CD4-positive, alpha-beta memory T cell (primary cell): ENCODE measurements at places on chromosomes 4 and X.

DNA sequence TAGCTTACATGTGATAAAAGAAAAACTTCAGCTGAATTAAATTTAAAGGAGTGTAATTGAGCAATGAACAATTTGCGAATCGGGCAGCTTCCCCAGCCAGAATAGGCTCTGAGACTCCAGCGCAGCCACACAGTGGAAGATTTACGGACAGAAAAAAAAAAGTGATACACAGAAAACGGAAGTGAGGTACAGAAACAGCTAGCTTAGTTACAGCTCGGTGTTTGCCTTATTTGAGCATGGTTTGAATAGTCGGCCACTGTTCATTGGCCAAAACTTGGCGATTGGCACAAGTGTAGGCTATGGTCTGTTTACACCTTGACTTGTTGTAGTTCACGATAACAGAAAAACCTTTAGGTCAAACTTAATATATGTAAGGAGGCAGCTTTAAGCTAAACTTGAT, 16.7 kb upstream of the SUPT20HL1 start:
- DNase-seq: no peak

- no peak for DNase-seq
Observed at GRCh38 chr4:150572704-150573504, 9.0 kb upstream of the MAB21L2 start.

- DNase-seq: peak; percentile 72
Observed at GRCh38 chr4:153426207-153426885, 39.8 kb upstream of the TMEM131L start.

GRCh38 chrX:19723427-19723826, 164.0 kb downstream of the SH3KBP1 start:
- no peak for DNase-seq

DNA sequence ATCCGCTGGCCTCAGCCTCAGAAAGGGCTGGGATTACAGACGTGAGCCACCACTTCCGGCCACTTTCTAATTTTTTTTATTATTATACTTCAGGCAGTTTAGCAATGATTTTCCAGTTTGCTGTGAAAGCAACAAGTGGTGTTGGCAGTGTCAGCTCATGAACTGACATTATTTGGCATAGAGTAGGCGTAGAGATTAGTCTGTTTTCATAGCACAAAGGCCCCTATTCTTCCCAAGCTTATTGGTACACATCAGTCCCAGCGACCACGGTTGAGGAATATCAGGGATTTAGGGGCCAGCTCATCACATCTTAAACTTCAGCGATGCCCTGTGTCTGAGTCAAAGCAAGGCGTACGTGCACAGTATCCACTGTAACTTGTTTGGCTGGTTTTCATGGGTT, 53.0 kb upstream of the RASSF6 start:
- DNase-seq: no peak

GRCh38 chr4:82688091-82688795, 110.4 kb downstream of the SCD5 start:
- DNase-seq: no peak

- DNase-seq: no peak
Observed at GRCh38 chr4:182451441-182451840, 208.2 kb downstream of the TENM3 start.

- no peak for DNase-seq
Observed at GRCh38 chrX:94758130-94758529, 1084.1 kb downstream of the FAM133A start.

DNA sequence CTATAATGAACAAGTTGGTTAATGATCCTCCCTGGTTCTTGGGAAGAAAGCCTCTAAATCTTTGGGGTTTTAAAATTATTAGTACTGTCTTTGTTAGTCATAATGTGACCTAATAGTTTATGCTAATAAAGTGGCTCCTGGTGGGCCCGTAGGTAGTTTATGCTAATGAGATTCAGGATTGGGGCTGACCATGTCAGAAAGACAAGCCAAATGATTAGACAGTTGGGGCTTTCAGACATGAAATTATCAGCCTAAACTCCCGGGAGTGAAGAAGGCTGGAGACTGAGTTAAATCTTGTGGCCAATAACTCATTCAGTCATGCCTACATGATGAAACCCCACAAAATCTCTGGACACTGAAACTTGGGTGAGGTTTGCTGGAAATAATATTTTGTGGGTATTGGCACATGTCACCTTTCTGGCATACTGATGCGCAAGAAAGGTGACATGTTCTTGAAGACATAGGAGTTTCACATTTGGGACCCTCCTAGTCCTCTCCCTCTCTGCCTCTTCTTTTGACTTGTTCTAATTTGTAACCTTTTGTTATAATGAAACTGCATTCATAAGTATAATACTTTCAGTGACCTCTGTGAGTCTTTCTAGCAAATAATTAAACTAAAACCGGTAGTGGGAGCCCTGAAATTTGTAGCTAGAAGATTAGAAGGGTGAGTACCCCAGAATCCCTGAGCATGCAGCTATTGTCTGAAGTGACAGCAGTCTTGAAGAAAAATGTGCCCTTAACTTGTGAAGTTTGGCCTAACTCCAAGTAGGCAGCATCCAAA, 196.8 kb upstream of the FSTL5 start:
- no peak for DNase-seq

DNA sequence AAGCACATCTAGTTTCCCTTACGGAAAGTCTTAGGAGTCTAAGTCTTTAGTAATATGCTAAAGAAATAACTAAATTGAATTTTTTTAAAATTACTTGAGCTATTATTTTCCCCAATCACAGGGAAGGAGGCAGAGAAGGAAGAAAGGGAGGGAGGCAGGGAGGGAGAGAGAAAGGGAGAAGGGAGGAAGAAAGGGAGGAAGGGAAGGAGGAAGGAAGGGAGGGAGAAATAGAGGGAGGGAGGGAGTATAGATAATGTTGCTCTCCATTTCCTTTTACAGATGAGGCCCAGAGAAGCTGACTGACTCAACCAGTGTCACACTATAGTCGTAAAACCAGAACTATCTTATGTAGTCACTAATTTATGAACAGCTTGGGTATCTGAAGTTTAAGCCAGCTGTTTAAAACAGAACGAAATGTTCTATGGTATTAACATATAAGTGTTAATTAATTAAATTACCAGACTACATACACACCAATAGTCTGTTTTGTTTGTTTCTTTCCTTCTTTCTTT, 14.6 kb downstream of the SH3RF1 start:
- DNase-seq: no peak

- no peak for DNase-seq
Observed at GRCh38 chr4:101806914-101807313, 16.4 kb downstream of the BANK1 start.

GRCh38 chr4:165678236-165678935, 194.7 kb upstream of the TLL1 start:
- DNase-seq: no peak

DNA sequence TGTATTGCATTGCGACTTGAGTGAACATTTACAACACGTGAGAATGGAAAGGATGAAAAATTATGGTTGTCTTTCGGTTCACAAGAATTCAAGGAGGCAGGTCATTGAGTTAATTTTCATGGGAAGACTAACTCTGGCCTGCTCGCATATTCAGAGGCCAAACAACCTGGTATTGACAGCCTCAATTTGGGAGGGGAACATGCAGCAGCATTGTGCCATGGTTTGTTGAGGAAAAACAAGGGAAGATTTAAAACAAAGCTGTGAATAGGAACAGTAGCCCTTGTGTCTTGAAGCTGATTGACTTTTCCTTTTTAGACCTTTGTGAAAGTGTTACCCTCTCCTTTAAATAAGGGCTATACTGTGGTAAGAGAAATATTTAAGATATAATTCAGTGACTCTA, 31.9 kb downstream of the FAT4 start:
- DNase-seq: no peak

DNA sequence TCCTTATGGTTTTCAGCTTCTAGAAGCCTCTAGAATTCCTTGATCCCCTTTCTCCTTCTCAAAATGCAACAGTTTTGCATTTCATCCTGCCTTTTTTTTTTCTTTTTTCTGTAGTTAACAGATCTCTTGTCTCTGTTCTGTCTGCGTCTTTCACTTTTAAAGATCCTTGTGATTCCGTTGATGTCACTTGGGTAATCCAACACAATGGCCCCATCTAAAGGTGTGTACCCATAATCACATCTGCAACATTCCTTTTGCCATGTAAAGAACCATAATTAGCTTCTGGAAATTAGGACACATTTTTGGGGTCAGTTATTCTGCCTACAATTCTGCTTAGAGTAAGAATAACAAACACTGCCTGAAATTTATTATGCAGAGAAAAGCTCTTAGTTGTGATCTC, 1180.9 kb upstream of the ADGRL3 start:
- DNase-seq: no peak

GRCh38 chrX:9466124-9466495, 1.3 kb downstream of the TBL1X start:
- peak; percentile 11 for DNase-seq

DNA sequence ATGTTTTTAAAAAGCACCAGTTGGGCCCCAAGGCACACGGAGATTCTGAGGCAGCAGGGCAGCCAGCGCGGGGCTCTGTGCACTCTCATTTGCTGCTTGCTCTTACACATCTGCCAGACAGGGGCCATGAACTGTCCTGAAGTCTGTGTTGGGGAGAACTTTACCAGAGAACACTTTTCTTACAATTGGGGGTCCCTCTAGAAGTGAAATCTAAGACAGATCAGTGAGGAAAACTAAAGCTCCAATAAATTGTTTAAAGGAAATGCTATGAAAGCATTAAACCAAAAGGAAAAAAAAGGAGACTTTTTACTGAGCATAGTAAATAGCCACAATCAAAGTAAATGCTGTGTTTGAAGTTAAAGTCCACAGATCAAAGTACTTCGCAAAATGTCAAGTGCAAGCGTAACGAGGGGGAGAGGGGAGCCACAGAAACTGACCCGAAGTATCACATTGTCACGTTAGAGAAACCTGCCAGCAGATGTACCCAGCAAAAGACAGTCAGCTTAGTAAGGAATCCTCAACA, 37.8 kb downstream of the SORBS2 start:
- DNase-seq: no peak

- no peak for DNase-seq
Observed at GRCh38 chr4:151031831-151032605, 16.9 kb upstream of the LRBA start.
